ENCODE measurements at places on chromosomes 6 and 20.

GRCh38 chr6:11514672-11515071 lies 22.9 kb upstream of the TMEM170B start:
- DNase-seq: peak; percentile 26

DNA sequence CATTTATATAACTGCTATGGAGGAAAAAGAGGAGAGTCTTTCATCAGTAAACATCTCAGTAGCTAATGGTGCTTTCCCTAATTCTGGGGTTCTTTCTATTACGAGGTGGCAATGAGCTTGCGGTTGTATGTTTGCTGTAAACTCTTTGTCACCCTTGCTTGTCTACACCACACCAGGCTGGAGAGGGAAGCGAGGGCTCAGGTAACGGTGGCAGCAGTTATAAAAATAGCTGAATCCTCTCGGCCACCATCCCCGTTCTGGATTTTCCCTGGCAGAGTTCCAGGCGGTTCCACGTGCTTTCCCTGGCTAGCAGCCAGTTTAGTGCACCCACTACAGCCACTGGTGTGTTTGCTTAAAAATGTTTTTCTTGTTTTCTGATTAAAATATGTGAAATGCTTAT lies 39.0 kb downstream of the MAS1 start:
- no peak for DNase-seq

DNA sequence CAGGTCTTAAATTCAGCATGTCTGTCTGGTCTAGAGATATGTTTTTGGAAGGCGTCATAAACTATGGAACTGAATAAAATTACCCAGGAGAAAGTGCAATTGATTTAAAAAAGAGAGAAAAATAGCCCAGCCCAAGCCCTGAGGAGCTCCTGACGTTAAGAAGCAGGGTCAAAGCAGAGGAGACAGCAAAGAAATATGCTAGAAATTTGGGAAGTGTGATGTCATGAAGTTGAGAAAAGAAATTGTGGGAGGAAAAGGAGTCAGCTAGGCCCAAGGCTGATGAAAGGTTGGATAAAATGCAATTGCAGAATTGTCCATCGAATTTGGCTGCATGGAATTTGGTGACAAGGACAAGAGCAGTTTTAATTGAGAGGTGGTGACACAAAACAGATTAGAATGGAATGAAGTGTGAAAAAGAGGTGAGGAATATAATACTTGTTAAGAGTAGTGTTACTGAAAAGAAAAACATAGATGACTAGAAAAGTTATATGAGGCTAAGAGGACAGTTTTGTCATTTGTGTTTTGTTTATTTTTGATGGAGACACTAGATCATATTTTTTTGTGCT lies 381.6 kb downstream of the LAMA2 start:
- no peak for DNase-seq

DNA sequence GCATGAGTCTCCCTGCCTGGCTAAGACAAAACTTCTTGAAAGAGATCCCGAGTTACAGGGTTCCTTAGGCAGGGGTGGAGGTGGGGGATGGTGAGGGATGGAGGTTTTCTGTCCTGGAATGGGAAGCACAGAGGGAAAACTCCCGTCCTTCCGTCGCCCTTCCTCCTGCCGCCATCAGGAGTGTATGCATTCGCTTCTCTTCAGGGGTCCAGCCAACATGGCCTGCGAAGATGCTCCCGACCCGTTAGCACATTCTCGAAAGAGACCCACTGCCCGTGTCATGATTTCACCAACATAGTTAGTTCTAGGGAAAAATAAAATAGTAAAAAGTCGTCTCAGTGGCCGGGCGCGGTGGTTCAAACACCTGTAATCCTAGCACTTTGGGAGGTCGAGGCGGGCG lies 37.1 kb downstream of the KIF25 start:
- DNase-seq: no peak

- DNase-seq: no peak
Measured at GRCh38 chr6:138719011-138719635, 54.4 kb upstream of the CCDC28A start.

DNA sequence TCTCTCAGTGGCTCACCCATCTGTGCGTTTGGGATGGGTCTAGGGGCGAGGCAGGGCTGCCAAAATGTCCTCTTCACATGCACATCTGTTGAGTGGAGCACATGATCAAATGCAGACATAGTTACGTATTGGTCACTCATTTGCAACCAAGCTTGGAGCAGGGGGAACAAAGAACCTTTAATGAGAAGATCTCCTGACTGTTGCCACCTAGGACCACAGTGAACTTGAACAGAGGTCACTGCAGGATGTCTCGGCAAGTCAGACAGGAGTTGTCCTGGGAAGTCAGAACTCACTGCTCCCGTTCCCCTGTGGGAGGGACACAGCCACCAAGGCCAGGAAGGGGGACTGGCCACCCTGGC lies 73.4 kb downstream of the SSR1 start:
- no peak for DNase-seq

DNA sequence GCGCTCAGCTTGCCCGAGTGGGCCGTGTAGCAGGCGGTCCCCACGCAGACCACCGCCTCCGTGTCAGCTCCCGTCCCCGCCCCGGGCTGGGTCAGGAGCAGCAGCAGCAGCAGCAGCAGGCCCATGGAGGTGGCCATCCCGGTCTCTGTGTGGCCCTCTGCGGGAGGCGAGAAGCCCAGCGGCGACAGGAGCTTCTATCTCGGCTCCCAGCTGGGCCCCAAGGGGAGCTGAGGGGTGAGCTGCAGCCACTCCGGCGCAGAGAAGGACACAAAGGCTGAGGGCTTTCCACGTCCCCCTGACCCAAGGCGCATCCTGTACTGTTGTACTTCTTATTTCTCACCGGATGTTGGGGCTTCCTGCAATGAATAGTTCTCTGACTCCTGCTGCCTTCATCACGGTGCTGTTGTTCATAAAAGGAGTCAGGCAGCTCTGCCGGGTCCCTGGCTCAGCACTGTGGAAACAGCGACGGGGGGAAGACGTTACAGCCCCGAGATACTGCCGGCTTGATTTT lies at the start of gene CD93:
CD93 (minus strand) TSS at position 269 of the 511 bp plus-strand sequence; CDS start at position 137, 132 bp downstream.
- no peak for DNase-seq

DNA sequence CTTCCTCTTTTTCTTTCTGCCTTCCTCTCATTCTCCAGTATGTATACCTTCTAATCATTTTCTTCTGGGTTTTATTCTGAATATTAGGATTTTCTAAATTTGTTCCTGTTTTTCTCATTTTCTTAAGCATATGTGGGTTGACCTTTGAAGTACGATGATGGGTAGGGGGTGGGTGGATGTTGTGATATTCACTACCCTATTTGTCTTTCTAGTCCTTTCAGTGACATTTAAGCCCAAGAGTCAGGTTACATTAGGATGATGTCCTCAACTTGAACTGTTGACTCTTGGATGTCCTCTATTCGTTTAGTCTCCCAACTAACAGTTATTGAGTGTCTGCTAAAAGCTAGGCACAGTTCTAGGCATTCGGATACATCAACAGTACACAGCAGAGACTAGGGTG lies 7.3 kb downstream of the ABT1 start:
- DNase-seq: no peak

- DNase-seq: no peak
Measured at GRCh38 chr6:155130161-155130853, 133.5 kb upstream of the CLDN20 start.

- DNase-seq: no peak
Measured at GRCh38 chr20:53957451-53958172, 112.8 kb downstream of the BCAS1 start.

DNA sequence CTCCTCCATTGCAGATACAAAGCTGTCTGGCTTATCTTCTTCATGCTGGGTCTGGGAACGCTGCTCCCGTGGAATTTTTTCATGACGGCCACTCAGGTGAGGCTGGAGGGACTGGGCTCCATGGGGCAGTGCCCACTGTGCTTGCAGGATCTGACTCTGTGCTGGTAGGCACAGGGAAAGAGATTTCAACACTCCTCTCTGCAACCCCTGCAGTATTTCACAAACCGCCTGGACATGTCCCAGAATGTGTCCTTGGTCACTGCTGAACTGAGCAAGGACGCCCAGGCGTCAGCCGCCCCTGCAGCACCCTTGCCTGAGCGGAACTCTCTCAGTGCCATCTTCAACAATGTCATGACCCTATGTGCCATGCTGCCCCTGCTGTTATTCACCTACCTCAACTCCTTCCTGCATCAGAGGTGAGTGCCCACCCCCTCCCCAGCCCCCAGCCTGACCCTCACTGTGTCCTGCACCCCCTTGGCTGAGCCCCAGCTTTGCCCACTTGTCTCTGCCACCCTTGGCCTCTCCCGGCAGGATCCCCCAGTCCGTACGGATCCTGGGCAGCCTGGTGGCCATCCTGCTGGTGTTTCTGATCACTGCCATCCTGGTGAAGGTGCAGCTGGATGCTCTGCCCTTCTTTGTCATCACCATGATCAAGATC lies 6.1 kb downstream of the SLC29A1 start:
- no peak for DNase-seq

GRCh38 chr6:113920663-113921267 lies 50.2 kb downstream of the HDAC2 start:
- peak; percentile 16 for DNase-seq

DNA sequence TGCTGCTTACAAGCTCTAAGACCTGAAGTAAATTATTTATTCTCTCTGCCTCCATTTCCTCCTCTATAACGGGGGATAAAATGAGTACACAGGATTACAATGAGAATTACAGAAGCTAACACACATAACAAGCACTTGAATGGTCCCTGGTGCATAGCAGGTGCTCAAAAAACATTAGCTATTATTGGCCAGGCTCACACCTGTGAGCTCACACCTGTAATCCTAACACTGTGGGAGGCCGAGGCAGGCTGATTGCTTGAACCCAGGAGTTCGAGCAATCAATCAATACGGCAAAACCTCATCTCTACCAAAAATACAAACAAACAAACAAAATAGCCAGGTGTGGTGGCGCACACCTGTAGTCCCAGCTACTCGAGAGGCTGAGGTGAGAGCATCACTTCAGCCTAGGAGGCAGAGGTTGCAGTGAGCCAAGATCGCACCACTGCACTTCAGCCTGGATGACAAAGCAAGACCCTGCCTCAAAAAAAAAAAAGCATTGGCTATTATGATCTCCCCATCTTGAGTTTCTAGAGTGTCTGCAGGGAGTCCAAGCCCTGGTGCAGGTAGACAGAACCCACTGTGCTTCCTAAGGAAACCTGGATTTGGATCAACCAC lies 68.1 kb downstream of the PREX1 start:
- DNase-seq: no peak

GRCh38 chr6:8236956-8237355 lies 134.6 kb upstream of the EEF1E1 start:
- DNase-seq: no peak

GRCh38 chr20:50728981-50729874 lies 2.2 kb upstream of the PARD6B start:
- DNase-seq: no peak

GRCh38 chr20:12153628-12154027 lies 235.9 kb downstream of the BTBD3 start:
- DNase-seq: no peak

GRCh38 chr6:5190507-5190906 lies 70.2 kb downstream of the LYRM4 start:
- no peak for DNase-seq

- no peak for DNase-seq
Measured at GRCh38 chr6:40563111-40563510, 24.1 kb downstream of the LRFN2 start.

- no peak for DNase-seq
Measured at GRCh38 chr6:151088599-151088935, 151.2 kb upstream of the AKAP12 start.

Data from NAMALWA (cell line).